Progenitor cell of endocrine pancreas (in vitro differentiated cells): ENCODE measurements at places on chromosomes 3 and 15.
A peak's percentile ranks its signal among the peaks of the same experiment; 100 is the strongest.

GRCh38 chr15:99105514-99106341, 848 bp downstream of the SYNM start:
- DNase-seq, result peak; percentile 30

- no peak for DNase-seq
Observed at GRCh38 chr3:32842531-32842931, 24.7 kb downstream of the TRIM71 start.

DNA sequence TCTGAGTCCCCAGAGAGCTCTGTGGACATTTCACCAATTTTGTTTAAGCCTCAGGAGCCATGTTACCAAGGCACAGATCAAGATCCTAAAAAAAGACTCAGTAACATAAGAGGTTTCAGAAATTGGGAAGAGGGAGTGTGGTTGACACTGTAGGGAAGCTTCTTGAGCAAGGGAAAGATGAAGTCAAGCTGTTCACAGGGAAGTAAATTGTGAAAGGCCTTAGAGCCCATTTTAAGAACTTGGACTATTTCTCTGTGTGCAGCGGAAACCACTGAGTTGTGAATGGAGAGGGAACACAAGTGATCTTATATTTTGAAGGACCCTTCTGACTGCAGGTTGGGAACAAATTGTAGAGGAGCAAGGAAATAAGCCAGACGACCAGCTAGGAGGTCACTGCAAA, 18.7 kb downstream of the BCL2A1 start:
- no peak for DNase-seq

DNA sequence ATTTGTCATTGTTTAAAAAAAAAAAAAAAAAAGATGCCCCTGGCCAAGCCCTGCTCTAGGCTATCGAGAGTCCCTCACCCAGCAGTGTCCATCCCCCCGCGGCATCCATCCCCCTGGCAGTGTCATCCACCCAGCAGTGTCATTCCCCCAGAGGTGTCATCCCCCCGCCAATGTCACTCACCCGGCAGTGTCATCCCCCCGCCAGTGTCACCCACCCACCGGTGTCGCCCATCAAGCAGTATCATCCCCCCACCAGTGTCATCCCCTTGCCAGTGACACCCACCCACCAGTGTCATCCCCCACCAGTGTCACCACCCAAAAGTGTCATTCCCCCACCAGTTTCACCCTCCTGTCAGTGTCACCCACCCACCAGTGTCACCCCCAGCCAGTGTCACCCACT, 99.3 kb upstream of the PRR20G start:
- DNase-seq, result no peak

DNA sequence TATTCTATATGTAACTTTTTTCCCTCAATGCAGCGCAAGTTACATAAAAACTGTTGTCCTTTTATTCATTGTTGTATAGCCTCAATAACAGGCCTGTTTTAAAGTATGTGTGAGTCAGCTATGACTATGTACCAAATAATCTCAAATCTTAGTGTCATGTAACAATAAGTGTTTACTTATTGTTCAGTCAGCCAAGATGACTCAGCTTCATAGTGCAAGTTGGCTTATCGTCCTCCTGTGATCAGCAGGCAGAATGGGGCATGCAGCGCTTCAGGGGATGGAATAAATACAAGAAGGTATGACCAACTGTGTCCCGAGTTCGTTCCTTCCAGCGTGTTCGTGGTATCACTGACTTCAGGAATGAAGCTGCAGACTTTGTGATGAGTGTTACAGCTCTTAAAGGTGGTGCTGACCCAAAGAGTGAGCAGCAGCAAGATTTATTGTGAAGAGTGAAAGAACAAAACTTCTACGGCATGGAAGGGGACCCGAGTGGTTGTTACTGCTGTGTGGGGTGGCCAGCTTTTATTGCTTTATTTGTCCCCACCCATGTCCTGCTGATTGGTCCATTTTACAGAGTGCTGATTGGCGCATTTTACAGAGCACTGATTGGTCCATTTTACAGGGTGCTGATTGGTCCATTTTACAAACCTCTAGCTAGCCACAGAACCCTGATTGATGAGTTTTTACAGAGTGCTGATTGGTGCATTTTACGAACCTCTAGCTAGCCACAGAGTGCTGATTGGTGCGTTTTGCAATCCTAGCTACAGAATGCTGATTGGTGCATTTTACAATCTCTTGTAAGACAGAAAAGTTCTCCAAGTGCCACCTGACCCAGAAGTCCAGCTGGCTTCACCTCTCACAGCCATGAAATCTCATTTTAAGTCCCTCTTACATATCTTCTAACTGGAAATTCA, 1016.0 kb downstream of the MCTP2 start:
- DNase-seq, result no peak

DNA sequence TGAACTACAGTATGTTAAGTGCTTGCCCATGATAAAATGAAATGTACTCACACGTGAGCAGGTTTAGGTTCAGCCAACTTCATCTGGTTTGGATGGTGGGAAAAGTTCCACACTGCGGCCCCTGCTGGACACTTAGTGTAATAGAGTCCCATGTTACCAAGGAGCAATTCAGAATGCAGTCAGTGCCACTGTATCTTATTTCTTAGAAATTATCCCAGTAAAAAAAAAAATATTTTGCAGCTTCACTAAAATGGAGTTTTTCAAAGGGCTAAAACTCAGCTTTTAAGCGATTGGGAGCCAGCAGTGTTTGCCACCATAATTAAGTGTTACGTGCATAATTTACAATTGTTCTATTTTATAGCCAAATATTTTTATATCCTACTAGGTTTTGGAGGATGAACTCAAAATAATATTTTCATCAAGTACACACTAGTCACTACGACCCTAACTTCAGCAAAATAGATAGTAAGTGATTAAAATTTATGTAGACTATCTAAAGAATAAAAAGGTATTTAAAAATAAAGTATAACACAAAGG, 371.7 kb upstream of the GBE1 start:
- DNase-seq, result peak; percentile 14
